ENCODE measurements at places on chromosomes 5 and 9. TPM values are rescaled to one million over a fixed set of nuclear protein-coding genes. Genes with fewer than 3 reads are reported as not detected.

The PLK2 gene
- total RNA-seq = 67.3 TPM

The PAXX gene
- 41.3 TPM for total RNA-seq

The C9orf152 gene
- total RNA-seq = not detected

The PLCXD3 gene
- total RNA-seq = 0.02 TPM

The MRPL41 gene
- total RNA-seq = 66.7 TPM

The PCDHGC3 gene
- total RNA-seq = 50.8 TPM

The FCN2 gene
- total RNA-seq = not detected

The STK32A gene
- total RNA-seq = 0.77 TPM

The PRDM9 gene
- 0.02 TPM for total RNA-seq

The RALGPS1 gene
- 2.2 TPM for total RNA-seq

The ZBED3 gene
- 0.90 TPM for total RNA-seq

The GABRA6 gene
- 0.14 TPM for total RNA-seq

The ABO gene
- total RNA-seq = not detected

The GOLGA2 gene
- total RNA-seq = 40.3 TPM

The NTRK2 gene
- total RNA-seq = 0.39 TPM

The B4GALT1 gene
- 34.5 TPM for total RNA-seq

The GMCL2 gene
- total RNA-seq = not detected

The SQSTM1 gene
- total RNA-seq = 1,115 TPM

The SPINK7 gene
- not detected for total RNA-seq

The GNG10 gene
- 134 TPM for total RNA-seq

Data from H4 (cell line).